Mucosa of gallbladder (tissue), 1 donor: ENCODE measurements at places on chromosomes 16 and 17. TPM values are rescaled to one million over a fixed set of nuclear protein-coding genes. Genes with fewer than 3 reads are reported as not detected.

Gene MFSD11
- total RNA-seq = 21.1 TPM

Gene NOD2
- 1.5 TPM for total RNA-seq

Gene VAT1L
- 12.2 TPM for total RNA-seq

Gene SLC5A11
- total RNA-seq = 2.5 TPM

Gene GSG1L
- not detected for total RNA-seq

Gene AKAP10
- total RNA-seq = 44.8 TPM

Gene CHST6
- total RNA-seq = 0.20 TPM

Gene CHST4
- total RNA-seq = 586 TPM

Gene PHOSPHO1
- 0.23 TPM for total RNA-seq

Gene HOXB3
- 17.2 TPM for total RNA-seq

Gene PSMB3
- 119 TPM for total RNA-seq
